ENCODE measurements at places on chromosomes 12 and 14.
A peak's percentile ranks its signal among the peaks of the same experiment; 100 is the strongest.

DNA sequence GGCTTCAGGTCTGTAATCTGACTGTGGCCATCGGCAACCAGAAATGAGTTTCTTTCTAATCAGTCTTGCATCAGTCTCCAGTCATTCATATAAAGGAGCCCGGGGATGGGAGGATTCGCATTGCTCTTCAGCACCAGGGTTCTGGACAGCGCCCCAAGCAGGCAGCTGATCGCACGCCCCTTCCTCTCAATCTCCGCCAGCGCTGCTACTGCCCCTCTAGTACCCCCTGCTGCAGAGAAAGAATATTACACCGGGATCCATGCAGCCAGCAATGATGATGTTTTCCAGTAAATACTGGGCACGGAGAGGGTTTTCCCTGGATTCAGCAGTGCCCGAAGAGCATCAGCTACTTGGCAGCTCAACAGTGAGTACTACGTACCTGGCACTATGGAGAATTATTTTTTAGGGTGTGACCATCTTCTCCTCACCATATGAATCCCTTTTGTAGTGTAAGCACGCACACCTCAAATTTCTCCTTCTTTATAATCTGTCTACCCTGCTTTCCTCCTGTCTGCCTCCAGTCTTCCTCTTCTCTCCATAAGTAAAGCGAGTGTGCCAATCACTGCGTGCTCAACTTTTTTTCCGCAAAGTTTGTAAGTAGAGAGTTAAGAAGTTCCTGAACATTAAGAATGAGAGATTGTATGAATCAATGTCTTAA, at the start of gene TPH2:
Gene TPH2, plus strand, starts transcription at position 118 of the 658 bp plus-strand sequence. Its CDS starts 142 bp downstream, at position 260.
- DNase-seq, result no peak

- no peak for DNase-seq
Observed at GRCh38 chr12:128796439-128797118, 27.2 kb downstream of the SLC15A4 start.

DNA sequence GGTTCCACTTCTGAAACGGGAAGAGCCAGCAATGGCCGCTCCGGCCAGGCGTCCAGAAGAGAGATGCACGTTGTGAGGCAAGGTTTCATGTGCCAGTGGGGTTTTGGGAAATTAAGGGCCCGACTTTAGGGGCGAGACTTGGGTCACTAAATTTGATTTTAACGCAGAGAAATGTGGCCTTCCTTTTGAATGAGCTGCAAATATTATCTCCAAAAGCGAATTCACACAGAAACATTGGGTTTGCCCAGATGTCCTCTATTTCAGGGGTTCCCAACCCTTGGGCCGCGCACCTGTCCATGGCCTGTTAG, 2.3 kb upstream of the RNASE4 start:
- no peak for DNase-seq

DNA sequence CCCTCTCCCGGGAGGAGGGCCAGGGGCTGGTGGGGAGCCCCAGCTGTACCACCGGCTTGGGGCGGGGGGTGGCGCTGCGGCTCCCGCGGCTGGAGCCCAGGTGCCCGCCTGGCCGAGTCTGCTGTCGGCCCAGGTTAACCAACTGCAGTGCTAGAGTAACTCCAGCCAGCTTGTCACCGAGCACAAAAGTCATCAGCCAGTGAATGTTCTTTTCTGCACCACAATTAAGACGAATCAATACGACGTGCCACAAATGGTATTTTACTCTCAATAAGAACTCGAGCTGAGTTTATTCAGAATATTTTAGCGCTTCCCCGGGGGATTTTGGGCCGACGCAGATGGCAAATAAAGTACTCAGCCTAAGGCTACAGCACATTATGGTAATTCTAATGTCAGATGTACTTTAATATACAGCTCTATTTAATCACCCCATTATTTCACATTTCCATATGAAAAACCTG, 83.2 kb downstream of the BCL11B start:
- no peak for DNase-seq

DNA sequence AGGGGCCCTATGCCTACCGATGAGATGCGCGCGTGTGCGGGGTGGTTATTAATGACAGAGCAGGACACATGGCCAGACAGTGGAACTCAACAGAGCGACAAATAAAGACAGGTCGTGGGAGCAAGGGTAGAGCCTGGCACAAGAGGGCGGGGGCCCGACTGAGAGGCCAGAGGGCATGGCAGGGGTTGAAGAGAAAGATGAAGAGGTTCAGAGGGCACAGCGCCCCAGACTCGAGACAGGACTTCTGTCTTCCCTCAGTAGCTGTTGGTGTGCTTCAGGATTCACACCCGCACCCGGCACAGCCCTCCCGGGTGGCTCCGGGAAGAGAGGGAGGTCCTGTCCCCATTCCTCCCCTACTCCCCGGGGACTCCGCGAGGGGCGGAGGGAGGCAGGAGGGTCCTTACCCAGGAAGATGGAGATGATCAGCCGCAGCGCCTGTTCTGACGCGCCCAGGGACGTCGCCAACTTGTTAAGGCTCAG, 366 bp downstream of the LPCAT3 start:
- DNase-seq, result no peak

GRCh38 chr12:124392667-124393413, 97.9 kb downstream of the RFLNA start:
- no peak for DNase-seq

GRCh38 chr14:104301731-104302460, 163.5 kb downstream of the KIF26A start:
- DNase-seq, result no peak

DNA sequence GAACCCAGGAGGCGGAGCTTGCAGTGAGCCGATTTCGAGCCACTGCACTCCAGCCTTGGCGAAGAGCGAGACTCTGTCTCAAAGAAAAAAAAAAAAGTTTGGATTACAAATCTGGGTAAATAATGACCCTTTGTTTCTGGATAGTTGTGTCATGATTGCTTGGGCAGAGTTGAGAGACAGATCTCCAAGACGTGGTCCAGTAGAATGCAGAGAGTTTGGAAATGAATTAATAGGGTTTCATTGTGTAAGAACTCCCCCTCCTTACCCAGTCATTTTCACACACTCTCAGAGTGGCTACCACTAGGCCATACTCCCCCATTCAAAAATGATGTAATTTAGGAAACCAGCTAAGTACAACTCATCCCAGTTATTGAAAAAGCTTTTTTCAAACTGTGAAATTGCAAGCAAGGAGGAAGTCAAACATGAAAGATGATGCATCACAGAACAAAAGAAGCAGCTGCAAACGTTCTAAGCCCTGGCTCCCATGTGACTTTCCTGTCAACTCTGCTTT, 1331.9 kb downstream of the AACS start:
- no peak for DNase-seq

DNA sequence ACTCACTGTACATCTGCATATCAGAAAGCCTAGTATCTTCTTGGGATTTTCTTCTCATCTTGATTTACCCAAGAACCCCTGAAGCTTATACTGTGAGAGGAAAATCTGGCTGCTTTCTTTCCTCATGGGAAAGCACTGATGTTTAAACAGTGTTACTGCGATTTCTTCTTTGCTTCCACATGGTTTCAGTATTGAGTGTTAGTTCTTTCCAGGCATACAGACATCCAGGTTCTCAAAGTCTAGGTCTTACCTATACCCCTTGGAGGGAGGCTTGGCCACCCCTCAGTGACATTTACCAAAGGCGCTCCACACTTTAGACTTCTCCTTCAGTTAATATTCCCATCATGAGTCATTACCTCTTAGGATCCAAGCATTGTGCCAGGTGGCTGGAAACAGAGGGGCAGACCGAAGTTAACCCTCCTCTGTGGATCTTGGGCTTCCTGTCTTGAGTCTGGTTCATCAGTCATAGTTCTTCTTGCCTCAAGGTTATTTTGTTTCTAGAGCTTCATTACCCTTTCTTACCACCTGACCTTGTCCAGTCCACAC, 79.1 kb downstream of the TMEM117 start:
- DNase-seq, result no peak

DNA sequence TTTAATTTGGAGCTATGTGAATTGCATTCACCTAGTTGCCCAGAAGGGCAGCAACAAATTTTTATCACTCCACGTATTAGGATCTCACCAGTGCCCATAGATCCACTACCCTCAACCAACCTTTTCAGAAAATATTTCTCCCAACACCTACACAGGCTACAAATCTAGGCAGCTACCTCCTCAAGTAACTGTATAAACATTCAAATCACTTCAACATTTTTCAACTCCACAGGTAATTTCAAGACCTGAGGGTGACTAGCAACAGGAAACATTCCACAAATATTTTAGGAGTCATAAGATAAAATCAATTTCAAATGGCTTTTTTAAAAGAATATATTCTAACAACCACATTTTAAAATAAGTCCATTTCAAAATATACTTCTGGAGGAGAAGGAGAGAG, 12.9 kb downstream of the PHLDA1 start:
- no peak for DNase-seq

GRCh38 chr12:27398466-27398865, 48.1 kb upstream of the SMCO2 start:
- DNase-seq, result no peak

DNA sequence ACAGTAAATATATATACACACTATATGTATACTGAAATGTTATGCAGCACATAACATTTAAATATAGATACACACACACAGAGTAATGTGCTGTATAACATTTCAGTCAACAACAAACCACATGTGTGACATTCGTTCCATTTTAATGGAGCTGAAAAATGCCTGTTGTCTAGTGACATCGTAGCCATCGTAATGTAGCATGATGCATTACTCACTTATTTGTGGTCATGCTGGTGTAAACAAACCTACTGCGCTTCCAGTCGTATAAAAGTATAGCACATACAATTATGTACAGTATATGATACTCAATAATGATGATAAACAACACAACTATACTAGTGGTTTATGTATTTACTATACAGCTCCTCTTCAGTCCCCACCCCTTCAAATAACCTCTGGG, 119.0 kb upstream of the SLC38A4 start:
- no peak for DNase-seq

GRCh38 chr12:12521044-12521485, 41.6 kb downstream of the DUSP16 start:
- no peak for DNase-seq

DNA sequence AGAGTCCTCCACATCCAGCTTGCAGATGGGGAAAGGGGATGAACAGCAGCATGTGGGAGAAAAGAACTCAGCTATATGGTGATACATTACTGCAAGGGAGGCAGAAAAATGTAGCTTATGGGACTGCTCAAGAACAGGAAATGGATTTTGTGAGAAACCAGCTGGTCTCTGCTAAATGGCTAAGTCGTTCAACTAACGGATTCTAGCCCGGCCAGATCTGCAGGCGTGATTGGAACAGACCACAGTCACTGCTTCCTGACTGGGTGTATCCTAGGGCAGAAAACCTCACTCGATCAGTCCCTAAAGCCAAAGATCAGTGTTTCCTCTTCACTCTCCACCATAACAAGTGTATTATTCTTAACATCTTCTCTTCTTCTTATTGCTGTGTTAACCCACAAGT, 8.1 kb upstream of the PTGDR start:
- no peak for DNase-seq

DNA sequence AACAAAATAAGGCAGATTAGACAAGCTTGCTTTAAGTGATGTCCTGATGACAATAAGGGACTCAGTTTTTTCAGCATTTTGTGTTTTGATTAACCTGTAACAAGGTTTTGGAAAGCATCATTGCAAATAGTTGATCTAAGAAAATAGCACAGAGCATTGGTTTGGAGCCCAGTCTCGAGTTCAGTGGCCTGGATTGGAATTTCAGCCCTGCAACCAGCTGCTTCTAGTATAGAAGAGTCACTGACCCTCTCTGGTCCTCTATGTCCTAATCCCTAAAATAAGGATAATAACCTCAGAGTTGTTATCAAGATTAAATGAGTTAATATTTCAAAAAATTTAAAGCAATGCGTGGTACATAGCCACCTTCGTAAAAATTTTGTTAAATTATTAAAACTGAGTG, 25.5 kb downstream of the PDZRN4 start:
- no peak for DNase-seq

GRCh38 chr12:123726962-123727361, 14.8 kb downstream of the ATP6V0A2 start:
- DNase-seq, result no peak

DNA sequence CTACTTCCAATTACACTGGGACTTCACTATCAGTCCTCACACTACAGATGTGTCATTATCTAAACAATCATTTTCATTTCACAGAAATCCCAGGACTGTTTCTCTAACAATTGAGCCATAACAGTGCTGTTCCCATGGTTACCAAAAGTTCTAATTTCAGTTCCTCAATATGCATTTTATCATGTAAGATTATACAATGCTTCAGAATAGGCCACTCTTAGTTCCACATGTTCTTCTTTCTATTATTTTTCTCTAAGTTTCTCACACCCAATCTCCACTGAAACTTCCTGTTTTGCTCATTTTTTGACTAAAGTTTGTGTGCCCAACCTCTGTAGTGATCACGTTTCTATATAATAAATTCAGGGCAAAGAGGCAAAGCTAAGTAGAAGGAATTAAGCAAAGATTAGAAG, 185.8 kb downstream of the DUSP6 start:
- no peak for DNase-seq

- no peak for DNase-seq
Observed at GRCh38 chr14:22821193-22822015, 6.2 kb upstream of the SLC7A7 start.

- DNase-seq, result no peak
Observed at GRCh38 chr12:6822426-6823135, 960 bp downstream of the GPR162 start.

DNA sequence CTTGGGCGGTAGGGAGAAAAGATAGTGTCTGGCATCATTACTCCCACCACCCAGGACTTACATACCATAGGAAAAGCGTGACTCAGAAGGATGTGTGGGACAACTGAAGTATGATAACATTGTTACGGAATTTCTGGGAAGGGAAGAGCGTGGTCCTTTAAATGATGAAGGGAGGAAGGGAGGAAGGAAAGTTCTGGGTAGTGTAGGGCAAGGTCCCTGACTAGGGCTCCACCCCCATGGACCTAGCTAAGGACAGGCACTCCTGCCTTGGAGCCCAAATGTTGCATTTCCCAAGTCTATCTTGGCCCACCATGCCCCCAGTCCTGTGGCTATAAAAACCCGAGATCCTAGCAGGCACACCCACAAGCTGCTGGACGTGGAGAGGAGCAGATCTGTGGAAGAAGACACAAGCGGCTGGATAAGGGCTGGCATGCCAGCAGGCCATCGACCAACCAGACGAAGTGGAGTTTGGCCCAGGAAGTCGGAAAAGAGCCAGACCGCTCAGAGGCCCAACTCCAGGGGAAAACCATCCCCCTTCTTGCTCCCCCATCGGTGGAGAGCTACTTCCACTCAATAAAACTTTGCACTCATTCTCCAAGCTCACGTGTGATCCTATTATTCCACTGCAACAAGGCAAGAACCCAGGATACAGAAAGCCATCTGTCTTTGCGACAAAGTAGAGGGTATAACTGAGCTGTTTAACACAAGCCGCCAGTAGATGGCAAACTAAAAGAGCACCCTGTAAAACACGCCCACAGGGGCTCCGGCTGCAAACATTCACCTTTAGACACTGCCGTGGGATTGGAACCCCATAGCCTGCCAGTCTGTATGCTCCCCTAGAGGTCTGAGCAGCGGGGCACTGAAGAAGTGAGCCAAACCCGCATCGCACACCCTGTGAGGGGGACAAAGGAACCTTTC, 23.0 kb upstream of the RAB21 start:
- peak; percentile 38 for DNase-seq

DNA sequence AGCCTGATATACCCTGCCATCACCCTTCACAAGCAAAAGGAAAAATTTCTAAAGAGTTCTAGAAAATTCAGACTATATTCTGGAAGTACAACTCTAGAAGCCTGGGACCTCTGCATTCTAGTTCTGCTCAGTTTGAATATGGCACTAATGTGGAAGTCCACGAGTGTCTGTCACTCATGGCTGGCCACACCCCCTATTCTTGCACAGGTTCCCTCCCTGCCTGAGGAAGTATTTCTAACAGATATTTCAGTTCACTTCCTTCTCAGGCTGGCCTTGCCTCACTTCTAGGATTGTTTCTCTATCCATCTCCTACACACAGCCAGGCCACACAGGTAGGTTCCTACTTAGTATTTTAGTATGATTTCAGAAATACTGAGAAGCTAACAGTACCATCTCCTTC, 67.4 kb downstream of the PHLDA1 start:
- DNase-seq, result no peak
